ENCODE measurements at places on chromosomes 6 and 20.

- DNase-seq: no peak
Observed at GRCh38 chr6:22800451-22800850, 231.1 kb downstream of the HDGFL1 start.

GRCh38 chr6:11427723-11428245 is 109.8 kb upstream of the TMEM170B start:
- DNase-seq: no peak

- DNase-seq: no peak
Observed at GRCh38 chr6:83948851-83949250, 84.7 kb upstream of the MRAP2 start.

DNA sequence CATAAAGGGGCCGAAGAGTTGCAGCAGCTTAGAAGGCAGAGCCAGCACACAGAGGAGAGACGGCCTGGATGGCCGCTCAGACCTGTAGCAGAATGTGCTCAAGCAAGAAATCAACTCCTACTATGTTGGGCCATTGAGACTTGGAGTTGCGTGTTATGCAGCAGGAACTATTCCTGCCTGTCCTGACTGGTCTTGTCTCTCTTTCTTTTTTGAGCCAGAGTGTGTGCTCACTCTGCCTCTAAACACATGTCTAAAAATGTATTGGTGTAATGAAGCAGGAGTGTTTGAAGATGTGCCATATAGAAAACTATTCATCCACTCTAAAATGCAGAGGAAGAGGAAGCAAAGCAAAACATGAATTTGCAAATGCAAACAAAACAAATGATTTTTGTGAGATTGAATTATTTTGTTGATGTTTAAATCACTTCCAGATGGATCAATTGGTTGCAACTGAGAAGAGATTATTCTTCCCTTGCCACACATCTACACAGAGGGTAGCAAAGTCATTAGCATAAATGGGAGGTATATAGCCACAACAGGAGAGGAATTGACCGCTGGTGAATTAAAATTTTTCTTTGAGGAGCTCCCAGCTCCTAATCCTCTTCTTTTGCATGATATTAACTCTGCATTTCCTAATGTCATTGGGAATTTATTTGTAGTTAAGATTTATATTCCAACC is 20.4 kb upstream of the SYNJ2 start:
- DNase-seq: no peak

DNA sequence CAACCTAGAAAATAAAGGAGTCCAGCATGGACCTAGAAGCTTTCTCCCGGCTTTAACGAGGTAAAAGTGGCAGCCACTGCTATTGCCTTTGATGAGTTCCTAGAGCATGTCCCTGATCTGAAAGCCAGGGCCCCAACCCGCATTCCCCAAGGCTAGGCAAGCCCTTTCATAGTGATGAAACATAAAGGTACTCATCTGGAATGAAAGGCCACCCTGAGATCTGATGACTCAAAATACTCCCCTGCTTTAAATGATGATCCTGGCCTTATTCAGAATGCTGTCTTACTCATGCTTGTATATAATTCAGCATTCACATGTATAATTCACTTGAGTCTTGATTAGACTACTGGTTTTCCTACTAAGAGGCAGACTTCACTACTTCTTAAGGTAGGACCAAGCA is 21.3 kb downstream of the TTPAL start:
- DNase-seq: no peak

DNA sequence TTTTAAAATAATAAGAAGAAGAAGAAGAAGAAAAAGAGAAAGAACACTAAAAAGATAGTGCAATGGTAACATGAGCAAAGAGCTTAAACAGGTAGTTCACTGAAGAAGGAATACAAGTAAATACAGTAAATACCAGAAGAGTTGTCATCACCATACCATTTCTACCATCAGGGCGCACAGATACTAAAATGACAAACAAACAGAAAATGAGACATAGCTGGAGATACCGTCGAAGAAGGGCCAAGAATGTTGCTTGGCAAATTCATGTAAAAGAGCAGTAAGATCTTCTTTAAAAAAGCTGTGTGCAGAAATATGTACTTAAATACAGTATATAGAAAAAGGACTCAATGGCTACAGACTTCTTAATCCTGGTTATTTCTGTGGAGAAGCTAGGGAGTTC is 20.7 kb upstream of the TFAP2C start:
- DNase-seq: no peak

GRCh38 chr6:138176652-138177232 is 15.0 kb downstream of the ARFGEF3 start:
- no peak for DNase-seq

Measured in MM.1S (cell line).